ENCODE measurements at places on chromosomes 11 and 22.

DNA sequence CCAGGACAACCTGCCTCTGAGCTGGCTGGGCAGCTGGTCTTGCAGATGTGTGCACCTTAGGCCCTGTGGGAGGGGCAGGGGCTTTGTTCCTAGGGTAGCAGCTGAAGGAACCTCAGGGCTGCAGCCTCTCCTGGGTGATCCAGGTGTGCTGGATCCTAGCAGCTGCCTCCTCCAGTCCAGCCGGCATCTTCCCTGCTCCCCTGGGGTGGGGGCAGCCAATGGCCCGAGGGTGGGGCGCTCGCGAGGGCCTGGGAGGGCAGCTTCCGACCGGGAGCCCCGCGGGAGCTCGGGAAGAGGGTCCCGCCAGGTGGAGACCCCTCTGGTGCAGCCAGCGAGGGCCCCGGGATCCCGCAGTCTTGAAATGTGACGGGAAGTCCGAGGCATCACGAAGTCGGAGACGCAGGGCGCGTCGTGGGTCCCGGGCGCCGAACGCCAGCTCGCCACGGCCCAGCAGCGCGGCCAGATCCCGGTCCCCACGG lies 1.7 kb downstream of the IFITM1 start:
- no peak for DNase-seq

DNA sequence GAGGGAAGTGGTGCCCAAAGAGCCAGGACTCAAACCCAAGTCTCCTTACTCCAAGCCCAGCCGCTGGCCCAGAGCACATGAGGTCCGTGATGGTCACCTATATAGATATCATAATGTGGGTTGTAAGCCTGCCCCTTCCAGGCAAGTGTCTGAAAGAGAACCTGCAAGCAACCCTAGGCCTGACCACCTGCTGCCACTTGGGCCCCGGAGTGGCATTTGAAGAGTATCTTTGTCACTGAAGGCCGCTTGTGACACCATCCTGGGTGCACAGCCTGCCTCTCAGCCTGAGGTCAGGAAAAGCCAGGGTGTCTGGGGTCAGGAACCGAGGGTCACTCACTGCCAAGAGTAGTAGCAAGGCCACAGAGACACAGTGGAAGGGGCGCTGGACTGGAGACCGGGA lies 32.4 kb downstream of the OTOG start:
- DNase-seq: no peak

DNA sequence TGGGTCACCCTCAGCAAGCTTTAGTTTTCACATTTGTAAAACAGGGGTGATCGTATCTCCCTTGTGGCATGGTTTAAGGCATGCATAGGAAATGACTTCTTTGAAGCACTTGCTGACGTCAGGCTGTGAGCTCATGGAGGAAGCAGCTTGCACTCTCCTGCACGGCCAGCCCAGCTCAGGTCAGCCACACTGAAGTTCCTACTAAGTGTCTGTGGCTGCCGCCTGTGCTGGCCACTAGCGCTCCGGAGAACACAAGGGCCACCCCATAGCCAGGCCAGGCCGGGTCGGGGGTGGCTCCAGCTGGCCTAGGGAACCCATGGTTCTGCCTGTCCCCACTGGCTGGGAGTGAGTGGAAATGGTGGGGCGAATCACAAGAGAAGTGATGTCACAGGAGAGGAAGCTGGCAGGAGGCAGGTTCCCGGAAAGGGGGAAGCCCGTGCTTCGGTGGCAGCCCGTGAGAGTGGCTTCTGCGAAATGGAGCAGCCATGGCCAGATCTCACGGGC lies 28.2 kb downstream of the KCTD17 start:
- DNase-seq: no peak

GRCh38 chr11:129247135-129247534 lies 55.0 kb upstream of the ARHGAP32 start:
- no peak for DNase-seq

- DNase-seq: no peak
These were observed 975.6 kb downstream of the BRD1 start for GRCh38 chr22:48851933-48852549.

- DNase-seq: no peak
These were observed 161.8 kb downstream of the KIRREL3 start for GRCh38 chr11:126838779-126839178.

- peak; percentile 79 for DNase-seq
These were observed 3.5 kb upstream of the KRTAP5-6 start for GRCh38 chr11:1693327-1694063.

DNA sequence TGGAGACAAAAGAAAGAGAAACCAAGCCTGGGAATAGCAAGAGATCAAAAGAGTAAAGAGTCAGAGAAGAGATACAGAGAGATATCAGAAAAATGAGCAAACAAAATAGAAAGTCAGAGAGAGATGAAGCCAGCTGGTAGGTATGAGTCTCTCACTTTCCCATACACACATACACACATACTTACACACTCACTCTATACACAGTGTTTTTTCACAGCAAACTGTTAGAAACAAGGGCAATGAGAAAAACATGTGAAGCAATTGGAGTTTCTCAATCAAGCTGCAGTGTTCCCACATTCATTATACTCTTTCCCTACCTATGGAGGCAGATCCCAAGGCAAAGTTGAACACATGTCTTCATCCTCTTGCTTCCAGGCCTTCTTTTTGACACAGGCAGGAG lies 2.6 kb upstream of the NLRP10 start:
- DNase-seq: no peak

DNA sequence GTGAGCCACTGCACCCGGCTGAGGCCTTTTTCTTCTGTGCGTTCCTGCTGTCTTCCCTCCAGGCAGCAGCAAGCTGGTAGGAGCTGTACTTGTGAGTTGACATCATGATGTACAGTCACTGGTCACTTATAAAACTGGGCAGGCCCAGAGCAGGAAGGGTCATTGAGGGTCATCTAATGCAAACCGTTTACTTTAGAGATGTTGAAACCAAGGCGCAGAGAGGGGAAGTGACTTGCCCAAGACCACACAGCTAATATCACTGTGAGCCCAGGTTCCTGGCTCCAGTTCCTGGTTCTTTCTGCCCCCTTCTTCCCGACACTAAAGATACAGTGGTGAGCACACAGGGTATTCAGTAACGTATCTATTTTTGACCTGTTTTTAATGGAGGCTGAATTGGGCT lies 27.3 kb downstream of the PTPRJ start:
- no peak for DNase-seq

DNA sequence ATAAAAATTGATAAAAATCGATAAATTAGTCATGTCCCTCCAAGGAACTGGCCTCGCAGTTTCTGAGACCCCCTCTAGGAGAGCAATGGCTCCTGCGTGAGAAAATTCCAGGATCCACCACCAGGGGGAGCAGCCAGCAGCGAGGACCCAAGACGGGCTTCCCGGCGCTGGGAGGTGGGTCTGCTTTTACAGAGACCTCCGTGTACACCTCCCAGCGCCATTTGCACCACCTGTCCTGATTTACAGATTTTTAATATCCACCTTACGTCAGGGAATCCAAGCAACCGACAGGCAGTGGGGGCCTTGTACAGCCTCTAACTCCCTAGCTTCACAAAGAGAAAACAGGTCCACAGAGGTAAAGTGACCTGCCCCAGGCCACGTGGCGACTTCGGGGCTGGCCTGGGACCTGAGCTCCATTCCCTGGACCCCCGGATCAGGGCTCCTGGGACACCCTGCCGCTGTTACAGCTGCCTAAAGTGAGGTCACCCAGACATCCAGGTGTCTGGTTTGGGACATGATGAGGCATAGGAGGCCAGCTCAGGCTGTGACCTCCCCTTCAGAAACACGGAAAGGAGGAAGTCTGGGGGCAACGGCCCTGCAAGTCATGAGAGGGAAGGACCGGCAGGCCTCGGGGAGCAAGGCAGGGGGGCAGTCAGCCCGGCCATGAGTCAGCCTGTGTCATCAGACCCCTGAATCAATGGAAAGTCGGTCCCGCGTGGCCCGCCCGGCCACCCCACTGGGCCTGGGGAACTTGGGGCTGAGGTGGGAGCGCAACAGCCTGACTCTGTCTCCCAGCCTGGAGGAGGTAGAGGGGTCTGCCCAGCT lies 3.5 kb downstream of the OSM start:
- peak; percentile 62 for DNase-seq

DNA sequence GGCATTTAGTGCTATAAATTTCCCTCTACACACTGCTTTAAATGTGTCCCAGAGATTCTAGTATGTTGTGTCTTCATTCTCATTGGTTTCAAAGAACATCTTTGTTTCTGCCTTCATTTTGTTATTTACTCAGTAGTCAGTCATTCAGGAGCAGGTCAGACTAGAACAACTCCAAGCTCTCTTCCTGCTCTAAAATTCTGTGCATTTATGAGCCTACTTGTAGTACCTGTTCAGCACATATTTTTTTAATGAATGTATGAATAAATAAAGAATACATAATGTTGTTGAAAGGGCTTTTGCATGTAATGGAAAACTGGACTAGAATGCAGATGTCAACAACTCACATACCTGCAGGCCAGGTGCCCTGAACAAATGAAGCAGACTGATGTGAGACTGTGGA lies 13.7 kb upstream of the HEPHL1 start:
- no peak for DNase-seq

DNA sequence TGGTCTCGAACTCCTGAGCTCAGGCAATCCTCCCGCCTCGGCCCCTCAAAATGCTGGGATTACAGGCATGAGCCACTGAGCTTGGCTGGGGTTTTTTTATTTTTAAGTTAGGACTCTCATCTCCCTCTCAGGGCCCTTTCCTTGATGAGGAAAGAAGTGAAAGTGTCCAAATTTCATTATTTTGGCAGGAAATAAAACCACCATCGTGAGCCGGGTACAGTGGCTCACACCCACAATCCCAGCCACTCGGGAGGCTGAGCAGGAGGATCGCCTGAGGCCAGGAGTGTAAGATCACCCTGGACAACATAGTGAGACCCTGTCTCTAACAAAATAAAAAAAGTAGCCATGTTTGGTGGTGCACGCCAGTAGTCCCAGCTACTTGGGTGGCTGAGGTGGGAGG lies 99.4 kb downstream of the FBXO7 start:
- no peak for DNase-seq

- no peak for DNase-seq
These were observed 46.5 kb upstream of the FIBIN start for GRCh38 chr11:26947379-26947844.

GRCh38 chr11:126426106-126426505 lies 70.6 kb downstream of the ST3GAL4 start:
- DNase-seq: no peak

DNA sequence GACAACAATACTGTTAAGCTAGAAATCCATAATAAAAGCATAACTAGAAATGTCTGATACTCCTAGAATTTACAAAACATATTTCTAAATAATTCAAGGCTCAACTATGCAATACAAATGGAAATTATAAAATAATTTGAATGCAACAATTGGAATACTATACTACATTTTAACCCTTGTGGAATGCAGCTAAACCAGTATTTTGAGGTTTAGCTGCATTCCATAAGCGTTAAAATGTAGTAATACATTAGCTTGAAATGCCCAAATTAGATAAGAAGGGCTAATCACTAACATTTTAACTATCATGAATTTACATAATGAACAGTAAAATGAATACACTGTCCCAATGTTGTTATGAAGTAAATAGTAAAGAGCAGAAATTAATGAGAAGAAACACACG lies 617.2 kb upstream of the CHORDC1 start:
- peak; percentile 17 for DNase-seq

DNA sequence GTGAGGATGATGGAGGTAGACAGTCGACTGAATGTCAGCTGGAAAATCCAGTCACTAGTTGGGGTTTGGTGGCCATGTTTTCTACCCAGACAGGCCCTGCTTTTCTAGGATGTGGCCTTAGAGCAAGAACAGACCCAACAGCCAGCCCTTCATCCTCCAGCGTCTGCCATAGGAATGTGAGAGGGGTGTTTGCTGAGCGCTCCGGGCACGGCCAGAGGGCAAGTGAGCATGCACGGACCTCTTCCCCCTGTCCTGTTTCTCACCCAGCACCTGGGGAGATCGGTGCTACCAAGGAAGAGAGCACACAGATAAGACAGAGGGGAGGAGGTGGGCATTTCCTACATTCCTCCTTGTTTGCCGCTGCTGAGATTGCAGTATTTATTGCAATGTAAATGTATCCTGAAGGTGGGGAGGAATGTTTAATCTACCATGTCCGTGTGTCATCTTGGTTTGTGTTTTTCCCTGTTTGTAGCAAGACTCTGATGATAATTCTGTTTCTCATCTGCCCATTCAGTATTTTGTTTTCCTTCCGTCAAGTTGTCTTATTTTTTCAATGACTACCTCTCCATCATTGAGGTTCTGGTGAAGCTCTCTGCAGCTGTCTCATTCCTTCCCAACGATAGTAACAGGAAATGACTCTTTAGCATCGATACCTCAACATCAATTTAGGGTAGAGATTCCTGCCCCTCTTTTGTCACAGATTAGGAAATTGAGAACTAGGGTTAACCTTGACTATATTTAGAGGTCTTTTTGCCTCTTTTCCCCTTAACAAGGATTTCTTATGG lies 4.9 kb upstream of the ATF4 start:
- DNase-seq: no peak

GRCh38 chr11:1126491-1126926 lies 31.2 kb upstream of the MUC5AC start:
- no peak for DNase-seq

DNA sequence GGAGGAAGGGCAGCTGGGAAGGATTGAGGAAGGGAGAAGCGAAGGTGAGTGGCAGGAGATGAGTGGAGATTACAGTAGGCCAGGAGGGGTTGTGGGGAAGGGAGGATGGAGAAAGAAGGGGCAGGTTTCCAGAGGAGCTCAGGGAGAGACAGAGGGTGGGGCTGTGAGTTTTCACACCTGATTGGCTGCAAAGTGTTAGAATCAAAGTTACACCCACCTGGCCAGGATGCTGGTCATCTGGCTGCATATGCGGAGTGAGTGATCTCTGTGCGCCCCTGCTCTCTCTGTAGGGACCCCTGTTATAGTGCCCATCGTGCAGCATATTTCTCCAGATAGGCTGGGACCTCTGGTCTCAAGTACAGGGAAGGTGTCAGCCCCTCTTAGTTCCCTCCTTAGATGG lies 18.3 kb downstream of the AMPD3 start:
- no peak for DNase-seq

DNA sequence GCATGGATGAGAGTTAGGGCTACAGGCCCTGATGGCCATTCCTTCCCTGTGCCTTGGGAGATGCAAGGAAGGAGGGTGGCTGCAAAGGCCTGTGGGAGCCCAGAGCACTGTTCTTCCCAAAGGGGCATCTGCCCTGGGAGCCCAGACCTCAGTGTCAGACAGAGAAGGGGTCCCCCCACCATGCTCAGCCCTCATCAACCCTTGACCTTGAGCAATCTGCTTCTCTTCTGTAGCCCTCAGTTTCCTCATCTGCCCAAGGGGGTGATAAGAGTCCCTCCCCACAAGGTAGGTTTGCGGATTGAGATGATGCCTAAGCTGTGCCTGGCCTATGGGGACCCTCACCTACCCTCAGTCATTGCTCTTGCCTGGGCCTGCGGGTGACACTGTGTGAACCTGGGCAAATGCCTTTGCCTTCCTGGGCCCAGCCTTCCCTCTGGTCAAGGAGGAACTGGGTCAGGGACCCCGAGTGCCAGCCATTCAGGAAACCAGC lies 47.5 kb downstream of the IGLL5 start:
- no peak for DNase-seq

GRCh38 chr11:9613830-9614762 lies 40.6 kb downstream of the WEE1 start:
- peak; percentile 81 for DNase-seq

GRCh38 chr11:131365329-131365930 lies 5.0 kb upstream of the NTM start:
- DNase-seq: no peak

Measured in left kidney (tissue), 8 donors.